ENCODE measurements at places on chromosomes 4 and X. TPM values are rescaled to one million over a fixed set of nuclear protein-coding genes. Genes with fewer than 3 reads are reported as not detected.

- DNase-seq = no peak
These were observed 54.4 kb downstream of the FAT1 start for GRCh38 chr4:186669159-186669731.

DNA sequence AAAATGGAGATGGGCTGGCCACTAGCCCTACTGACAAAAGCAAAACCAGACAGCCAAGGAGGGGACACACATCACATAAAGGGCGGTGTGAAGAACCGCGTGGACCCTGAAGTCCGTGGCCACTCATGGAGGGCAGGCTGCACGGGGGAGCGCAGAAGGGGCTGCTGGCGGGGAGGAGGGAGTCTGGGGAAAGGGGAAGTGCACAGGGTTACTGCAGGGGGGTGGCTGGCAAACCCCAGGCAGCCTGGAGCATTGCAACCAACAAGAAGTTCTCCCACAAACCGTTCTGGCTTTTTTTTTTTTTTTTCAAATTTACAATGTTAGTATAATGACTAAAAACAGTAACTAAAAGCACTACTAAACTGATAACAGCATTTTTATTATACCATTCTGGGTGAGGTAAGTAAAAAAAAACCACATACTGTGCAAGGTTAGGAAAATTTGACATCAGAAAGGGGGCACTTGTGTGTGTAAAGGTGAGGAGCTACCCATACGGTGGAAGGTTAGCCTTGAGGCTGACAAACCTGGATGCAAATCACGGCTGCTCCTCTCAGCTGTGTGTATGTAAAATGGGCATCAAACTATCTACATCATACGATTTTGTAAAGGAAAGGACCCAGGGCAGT is 87.1 kb downstream of the TSPAN5 start:
- DNase-seq = no peak

- no peak for DNase-seq
These were observed 44.1 kb downstream of the INPP4B start for GRCh38 chr4:142801966-142802365.

DNA sequence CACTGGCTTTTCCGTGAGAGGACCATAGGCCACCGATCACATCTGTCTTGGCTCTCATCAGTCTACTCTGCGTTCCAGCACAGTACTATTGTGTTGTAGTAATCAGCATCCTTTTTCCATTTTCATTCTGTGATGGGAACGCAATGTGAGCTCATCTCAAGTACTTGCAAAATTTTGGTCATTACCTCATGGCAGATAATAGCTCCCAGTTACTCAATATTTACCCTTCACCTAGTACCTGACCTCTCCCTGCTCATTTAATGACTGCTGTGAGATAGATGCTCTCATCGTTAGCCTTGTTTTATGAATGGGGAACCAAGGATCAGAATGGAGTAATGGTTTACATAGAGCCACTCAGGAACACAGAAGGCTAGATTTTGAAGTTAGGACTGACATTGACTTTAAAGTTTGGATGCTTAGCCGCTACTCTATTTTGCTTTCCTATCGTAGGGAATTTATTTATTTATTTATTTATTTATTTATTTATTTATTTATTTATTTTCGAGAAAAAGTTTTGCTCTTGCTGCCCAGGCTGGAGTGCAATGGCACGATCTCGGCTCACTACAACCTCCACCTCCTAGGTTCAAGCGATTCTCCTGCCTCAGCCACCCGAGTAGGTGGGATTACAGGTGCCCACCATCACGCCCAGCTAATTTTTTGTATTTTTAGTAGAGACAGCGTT is 6.5 kb upstream of the GPR101 start:
- no peak for DNase-seq

GRCh38 chrX:136220540-136220939 is 30.7 kb downstream of the MAP7D3 start:
- no peak for DNase-seq

PDCL2 gene
- total RNA-seq = not detected

PAGE1 gene
- total RNA-seq = not detected
